ENCODE measurements at places on chromosomes 2 and 18. TPM values are rescaled to one million over a fixed set of nuclear protein-coding genes. Genes with fewer than 3 reads are reported as not detected.

GRCh38 chr2:203914546-203915182 lies 21.9 kb upstream of the ICOS start:
- no peak overlapping the region for H3K4me3 ChIP-seq
- no peaks in the 10 kb centered on the region for H3K36me3 ChIP-seq
- H3K27ac ChIP-seq: no peak overlapping the region
- DNase-seq: peak; percentile 25
- peaks cover 16% of the 10 kb centered on the region for H3K4me1 ChIP-seq

DNA sequence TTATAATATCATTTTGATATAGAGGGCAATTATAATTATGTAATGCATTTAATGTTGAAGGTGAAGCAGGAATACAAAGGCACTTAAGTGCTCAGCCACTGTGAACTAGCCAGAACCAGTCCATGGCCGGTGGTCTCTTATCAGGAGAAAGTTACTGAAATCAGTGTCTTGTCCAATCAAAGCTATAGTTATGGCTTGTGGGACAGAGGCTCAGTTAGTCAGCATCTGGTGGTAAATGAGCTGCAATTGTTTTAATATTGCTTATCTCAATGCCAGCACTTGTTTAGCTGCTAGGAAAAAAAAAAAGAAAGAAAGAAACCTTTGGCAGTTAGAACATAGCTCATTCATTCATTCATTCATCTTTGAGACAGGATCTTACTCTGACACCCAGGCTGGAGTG lies 3.8 kb upstream of the ALS2 start:
- H3K4me1 ChIP-seq: peaks cover 15% of the 10 kb centered on the region
- no peak overlapping the region for H3K4me3 ChIP-seq
- no peak for DNase-seq
- H3K27ac ChIP-seq: no peak overlapping the region
- no peaks in the 10 kb centered on the region for H3K27me3 ChIP-seq

DNA sequence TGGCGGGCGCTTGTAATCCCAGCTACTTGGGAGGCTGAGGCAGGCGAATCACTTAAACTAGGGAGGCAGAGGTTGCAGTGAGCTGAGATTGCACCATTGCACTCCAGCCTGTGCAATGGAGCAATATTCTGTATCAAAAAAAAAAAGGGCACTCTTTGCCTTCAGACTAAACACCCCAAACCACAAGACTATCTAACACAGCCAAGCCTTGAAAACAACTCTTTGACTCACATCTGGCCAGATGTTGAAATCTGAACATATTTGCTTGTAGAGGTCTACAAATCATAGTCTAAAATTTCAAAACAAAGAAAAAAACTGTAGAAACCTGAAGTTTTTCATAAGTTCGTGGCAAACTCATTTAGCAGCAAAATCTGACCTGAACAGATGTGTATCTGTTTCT lies 94.9 kb downstream of the FAM161A start:
- no peak overlapping the region for H3K27ac ChIP-seq
- DNase-seq: no peak
- H3K4me3 ChIP-seq: no peak overlapping the region
- H3K4me1 ChIP-seq: peaks cover 9% of the 10 kb centered on the region
- no peaks in the 10 kb centered on the region for H3K36me3 ChIP-seq

DNA sequence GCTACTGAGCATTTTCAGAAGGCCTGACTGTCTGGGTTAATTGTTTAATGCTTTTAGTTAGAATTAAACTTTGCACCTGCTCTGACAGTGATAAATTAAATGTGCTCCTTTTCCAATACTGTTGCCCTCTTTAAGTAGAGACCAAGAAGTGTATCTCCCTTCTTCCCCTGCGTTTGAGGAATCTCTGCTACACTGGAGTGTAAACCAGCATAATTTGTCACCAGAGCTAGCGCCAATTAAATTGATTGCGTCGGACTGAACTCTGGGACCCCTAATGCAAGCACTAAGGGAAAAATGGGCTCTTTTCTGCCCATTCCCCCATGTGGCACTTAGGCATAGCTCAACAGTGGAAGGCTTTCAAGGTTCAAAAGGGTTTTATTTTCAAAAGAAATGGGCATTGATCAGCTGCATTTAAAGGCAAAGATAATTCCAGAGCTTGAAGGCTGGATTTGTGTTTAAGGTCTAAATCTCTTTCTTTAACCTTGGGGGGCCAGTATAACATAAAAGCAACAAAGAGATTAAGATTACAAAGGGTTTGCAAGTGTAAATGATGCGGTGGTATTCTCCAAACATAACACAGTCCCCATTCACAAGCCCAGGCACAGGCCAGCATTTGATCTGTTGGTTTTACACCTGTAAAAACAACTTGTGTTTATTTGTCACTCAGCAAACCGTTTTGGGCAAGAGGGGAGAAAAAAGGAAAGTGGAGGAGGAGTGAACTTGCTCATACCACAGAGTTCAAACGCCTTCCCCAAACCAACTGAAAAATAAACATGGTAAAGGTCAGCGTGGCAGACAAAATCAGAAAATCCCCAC lies 427.6 kb downstream of the BCL11A start:
- no peak overlapping the region for H3K27ac ChIP-seq
- no peaks in the 10 kb centered on the region for H3K4me1 ChIP-seq
- no peaks in the 10 kb centered on the region for H3K27me3 ChIP-seq
- no peaks in the 10 kb centered on the region for H3K36me3 ChIP-seq

- no peaks in the 10 kb centered on the region for H3K36me3 ChIP-seq
- no peak overlapping the region for H3K4me3 ChIP-seq
- H3K27me3 ChIP-seq: no peaks in the 10 kb centered on the region
- no peak overlapping the region for H3K27ac ChIP-seq
- no peaks in the 10 kb centered on the region for H3K4me1 ChIP-seq
These were observed 620.6 kb downstream of the GALR1 start for GRCh38 chr18:77870199-77870598.

- H3K27me3 ChIP-seq: no peaks in the 10 kb centered on the region
- H3K4me1 ChIP-seq: no peaks in the 10 kb centered on the region
- H3K4me3 ChIP-seq: no peak overlapping the region
- no peak for DNase-seq
- H3K27ac ChIP-seq: no peak overlapping the region
These were observed 37.8 kb upstream of the IKZF2 start for GRCh38 chr2:213189001-213189899.

- no peak for DNase-seq
- H3K27me3 ChIP-seq: no peaks in the 10 kb centered on the region
- no peaks in the 10 kb centered on the region for H3K4me1 ChIP-seq
These were observed 73.9 kb downstream of the SDC1 start for GRCh38 chr2:20150806-20151571.

GRCh38 chr2:119384971-119385370 lies 18.2 kb downstream of the DBI start:
- no peak overlapping the region for H3K4me3 ChIP-seq
- no peak overlapping the region for H3K27ac ChIP-seq
- no peak for DNase-seq
- H3K27me3 ChIP-seq: no peaks in the 10 kb centered on the region

DNA sequence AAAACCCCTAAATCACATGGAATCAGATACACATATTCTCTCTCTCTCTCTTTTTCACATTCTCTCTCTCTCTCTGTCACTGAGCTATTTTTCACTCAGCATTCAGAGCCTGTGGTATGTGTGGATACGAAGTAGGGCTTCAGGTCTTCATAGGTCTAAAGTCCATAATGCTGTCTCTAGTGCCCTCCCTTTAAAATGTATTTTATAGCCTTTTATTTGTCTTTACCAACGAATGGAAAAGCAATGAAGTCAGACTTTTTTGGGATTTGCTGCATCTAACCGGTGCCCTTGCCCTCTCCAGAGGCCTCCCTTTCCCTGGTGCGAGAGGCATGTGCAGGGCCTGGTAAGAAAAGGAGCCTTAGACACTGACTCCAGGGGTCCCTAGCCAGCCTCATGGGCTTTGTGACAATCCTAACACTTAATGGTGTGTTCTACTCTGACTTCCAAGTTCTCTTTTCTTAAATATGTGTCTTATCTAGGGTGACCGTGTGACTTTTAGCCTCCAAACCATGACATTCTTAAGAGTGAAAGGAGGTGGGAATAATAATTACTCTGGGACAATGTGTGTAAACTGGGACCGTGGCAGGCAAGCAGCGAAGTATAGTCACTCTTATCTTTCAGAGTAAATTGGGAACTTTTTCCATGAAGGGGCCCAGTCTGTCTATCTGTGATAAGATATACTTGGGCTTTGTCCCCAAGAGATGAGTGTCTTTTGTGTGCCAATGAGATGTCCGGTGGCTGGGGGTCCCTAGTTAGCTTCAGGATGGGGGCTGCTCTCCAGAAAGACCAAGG lies 101.1 kb downstream of the B3GNT2 start:
- H3K27ac ChIP-seq: no peak overlapping the region
- H3K4me3 ChIP-seq: no peak overlapping the region
- H3K4me1 ChIP-seq: peaks cover under 1% of the 10 kb centered on the region
- DNase-seq: no peak
- H3K36me3 ChIP-seq: no peaks in the 10 kb centered on the region

- no peak overlapping the region for H3K27ac ChIP-seq
- no peak for DNase-seq
- H3K27me3 ChIP-seq: no peaks in the 10 kb centered on the region
- H3K4me3 ChIP-seq: no peak overlapping the region
- peaks cover 37% of the 10 kb centered on the region for H3K36me3 ChIP-seq
- peaks cover 59% of the 10 kb centered on the region for H3K4me1 ChIP-seq
These were observed 131.9 kb downstream of the MAP4K4 start for GRCh38 chr2:101829429-101829828.

DNA sequence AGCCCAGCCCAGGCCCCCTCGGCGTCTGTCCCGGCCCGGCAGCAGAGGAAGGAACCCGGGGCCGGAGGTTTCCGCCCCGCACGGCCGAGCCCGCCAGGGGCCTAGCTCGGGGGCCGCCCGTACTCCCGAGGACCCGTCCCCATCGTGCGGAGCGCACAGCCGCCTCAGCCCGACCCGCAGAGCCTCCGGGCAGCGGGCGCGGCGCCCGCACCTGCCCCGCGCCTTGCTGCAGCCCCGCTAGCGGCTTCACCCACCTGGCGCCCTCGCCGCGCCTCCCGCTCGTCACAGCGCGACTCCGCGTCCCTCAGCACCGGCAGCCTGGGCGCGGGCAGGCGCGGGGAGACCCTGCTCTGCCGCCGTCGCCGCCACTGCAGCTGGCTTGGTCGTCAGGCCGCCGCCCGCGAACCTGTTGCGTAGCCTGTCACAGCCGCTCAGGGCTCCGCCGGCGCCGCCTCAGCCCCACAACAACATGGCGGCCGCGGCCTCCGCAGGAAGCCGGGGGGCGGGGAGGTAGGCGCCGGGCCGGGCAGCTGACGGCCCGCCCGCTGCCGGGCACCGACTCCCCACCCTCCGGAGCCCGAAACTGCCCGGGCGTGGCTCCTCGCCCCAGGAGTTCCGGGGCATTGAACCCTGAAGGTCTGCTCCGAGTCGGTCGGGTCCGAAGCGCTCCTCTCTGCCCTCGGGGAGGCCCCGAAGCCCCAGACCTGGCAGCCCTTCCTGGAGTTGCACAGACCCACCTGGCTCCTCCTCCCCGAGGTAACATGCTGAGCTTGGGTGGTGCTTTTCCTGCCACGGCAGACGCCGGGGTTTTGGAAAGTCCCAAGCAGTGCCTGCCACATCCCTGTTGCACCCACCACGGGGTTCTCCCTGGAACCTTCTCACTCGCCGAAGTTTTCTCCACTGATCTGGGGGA lies at the start of gene ITSN2:
ITSN2 (minus strand) TSS at position 487 of the 913 bp plus-strand sequence. CDS start 32,454 bp downstream, outside the sequence.
- no peaks in the 10 kb centered on the region for H3K27me3 ChIP-seq
- peaks cover 31% of the 10 kb centered on the region for H3K4me1 ChIP-seq
- H3K27ac ChIP-seq: peak within 1 kb of the TSS; percentile 96
- DNase-seq: peak; percentile 88
- H3K4me3 ChIP-seq: peak within 1 kb of the TSS; percentile 89
- no peaks in the 10 kb centered on the region for H3K36me3 ChIP-seq

ADAM17 gene
- total RNA-seq: 32.7 TPM

CNOT9 gene
- total RNA-seq: 58.0 TPM

LMAN1 gene
- total RNA-seq: 55.7 TPM

C2orf74 gene
- total RNA-seq: 19.3 TPM

HOXD1 gene
- total RNA-seq: not detected

SMARCAL1 gene
- total RNA-seq: 26.3 TPM

HOXD10 gene
- not detected for total RNA-seq

ADAM23 gene
- total RNA-seq: 28.1 TPM

ERICH2 gene
- not detected for total RNA-seq

MAB21L4 gene
- not detected for total RNA-seq

SPATA3 gene
- total RNA-seq: not detected

GPR55 gene
- total RNA-seq: 8.3 TPM

PKDCC gene
- total RNA-seq: not detected

Measured in CD4-positive, alpha-beta memory T cell (primary cell).